GM23248 (cell line): ENCODE measurements at places on chromosomes 3 and 15. TPM values are rescaled to one million over a fixed set of nuclear protein-coding genes. Genes with fewer than 3 reads are reported as not detected.

- peak; percentile 97 for DNase-seq
These were observed at the start of gene C3orf38 for GRCh38 chr3:88149509-88150362. Gene C3orf38, plus strand, starts transcription at chr3:88149959. Its CDS starts 94 bp downstream, at chr3:88150053.

DNA sequence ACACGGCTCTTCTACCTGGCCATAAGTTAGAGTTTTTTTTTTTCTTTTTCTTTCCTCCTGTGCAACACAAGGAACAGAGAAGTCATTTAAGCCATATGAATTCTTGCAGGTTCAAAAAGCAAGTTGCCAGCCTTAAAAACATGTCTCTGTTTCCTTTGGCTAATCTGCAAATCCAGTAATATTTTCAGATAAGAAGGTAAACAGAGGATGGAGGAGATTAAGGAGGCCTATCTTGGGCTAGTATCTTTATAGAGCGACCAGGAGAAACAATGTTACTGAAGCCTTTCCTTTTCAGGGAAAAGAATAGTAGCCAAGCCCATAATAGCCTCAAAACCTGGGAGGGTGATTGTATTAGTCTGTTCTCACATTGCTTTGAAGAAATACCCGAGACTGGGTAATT is 20.9 kb upstream of the LMCD1 start:
- DNase-seq = no peak

GRCh38 chr3:17518189-17519059 is 224.0 kb downstream of the TBC1D5 start:
- DNase-seq = no peak

GRCh38 chr3:184315543-184315867 is 1.1 kb downstream of the EIF4G1 start:
- DNase-seq = peak; percentile 55

GRCh38 chr3:146928421-146929059 is 323.4 kb upstream of the PLSCR5 start:
- DNase-seq = no peak

- no peak for DNase-seq
These were observed 9.9 kb upstream of the GRM2 start for GRCh38 chr3:51696954-51697353.

GRCh38 chr3:118587037-118587741 is 447.5 kb downstream of the IGSF11 start:
- no peak for DNase-seq

DNA sequence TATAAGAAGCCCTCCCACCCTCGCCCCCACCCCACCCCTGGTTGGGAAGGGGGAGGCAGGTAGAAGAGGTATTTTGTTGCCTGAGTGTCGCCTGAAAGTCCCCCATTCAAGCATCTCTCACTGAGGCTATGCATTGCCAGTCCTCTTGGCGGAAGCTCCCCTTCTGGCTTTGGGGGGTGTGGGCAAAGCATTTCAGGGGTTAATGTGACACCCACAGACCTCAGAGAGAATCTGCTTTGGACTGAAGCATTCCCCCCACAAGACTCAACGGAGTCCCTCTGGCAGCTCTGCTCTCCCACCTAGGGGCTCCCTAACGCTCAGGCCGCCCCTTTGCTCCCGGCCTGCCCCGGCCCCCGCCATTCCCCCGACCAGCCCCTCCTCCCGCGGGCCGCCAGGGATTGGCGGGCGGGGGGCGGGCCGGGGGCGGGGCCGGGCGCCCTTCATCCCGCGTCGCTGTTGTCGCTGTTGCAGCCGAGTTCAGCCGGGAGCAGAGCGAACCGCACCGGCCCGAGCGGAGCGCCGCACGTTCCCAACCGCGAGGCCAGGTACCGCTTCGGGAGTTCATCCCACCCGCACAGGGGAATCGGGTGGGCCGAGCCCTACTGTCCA is at the start of gene SLC38A3:
SLC38A3 (plus strand) TSS at position 468 of the 609 bp plus-strand sequence. CDS start 8,929 bp downstream, outside the sequence.
- no peak for DNase-seq

- DNase-seq = peak; percentile 72
These were observed 19.8 kb upstream of the LOXL1 start for GRCh38 chr15:73906346-73907034.

DNA sequence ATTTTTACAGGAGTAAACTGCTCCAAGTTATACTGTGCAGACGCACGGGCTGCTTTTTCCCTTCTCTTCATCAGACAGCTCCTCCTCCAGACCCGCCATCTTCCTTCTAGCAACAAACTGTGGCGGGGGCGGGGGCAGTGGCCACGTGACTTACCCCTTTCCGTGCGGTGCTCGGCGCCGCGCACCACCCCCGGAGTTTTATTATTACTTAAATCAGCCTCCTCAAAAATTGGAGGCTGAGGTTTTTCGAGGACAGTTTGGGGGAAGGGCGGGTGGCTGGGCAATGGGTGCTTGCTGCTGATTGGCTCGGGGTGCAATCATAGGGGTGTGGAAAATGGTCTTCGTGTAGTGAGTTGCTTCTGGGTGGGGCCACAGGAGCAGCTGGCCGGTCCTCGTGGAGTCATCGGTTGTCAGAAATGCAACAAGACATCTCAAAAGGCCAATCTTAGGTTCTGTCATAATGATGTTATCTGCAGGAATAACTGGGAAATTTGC is 77.1 kb upstream of the MFGE8 start:
- DNase-seq = no peak

DNA sequence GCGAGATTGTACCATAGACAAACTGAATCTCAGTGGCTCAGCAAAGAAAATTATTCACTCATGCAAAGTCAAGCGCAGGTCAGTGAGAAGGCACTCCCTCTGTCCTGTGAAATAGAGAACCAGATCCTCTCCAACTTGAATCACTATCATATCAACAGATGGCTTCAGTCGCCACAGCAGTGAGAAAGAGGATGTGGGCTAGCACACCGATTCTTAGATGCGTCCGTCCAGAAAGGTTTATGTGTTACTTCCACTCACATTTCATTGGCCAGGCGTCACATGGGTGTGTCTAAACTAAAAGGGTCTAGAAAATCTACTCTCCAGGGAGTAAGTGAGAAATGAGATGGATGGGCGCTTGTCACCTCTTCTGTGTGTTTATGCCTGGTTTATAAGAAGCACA is 141.6 kb upstream of the KBTBD8 start:
- DNase-seq = no peak

DNA sequence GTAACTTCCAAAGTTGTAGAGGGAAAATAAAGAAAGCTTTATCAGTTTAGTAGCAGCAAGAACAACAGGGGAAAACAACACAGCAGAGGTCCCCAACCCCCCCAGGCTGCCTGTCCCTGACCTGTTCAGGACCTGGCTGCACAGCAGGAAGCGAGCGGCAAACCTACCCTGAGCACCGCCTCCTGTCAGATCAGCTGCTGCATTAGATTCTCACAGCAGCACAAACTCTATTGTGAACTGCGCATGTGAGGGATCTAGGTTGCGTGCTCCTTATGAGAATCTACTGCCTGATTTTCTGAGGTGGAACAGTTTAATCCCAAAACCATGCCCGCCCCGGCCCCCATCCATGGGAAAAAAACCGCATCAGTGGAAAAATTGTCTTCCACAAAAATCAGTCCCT is 40.3 kb downstream of the USP50 start:
- DNase-seq = no peak

- DNase-seq = no peak
These were observed 365 bp upstream of the PDCD6IP start for GRCh38 chr3:33798113-33798417.

The GOLGA8J gene
- total RNA-seq = not detected in 2 replicates

The CCDC13 gene
- 0.22 and 1.3 TPM in 2 replicates for total RNA-seq

The FBXO40 gene
- not detected in 2 replicates for total RNA-seq

The AGBL1 gene
- total RNA-seq = not detected in 2 replicates

The POPDC2 gene
- total RNA-seq = not detected in 2 replicates

The MESP2 gene
- not detected in 2 replicates for total RNA-seq

The ATP13A5 gene
- not detected in 2 replicates for total RNA-seq

The SEMA7A gene
- 132 and 151 TPM in 2 replicates for total RNA-seq
